ENCODE measurements at places on chromosomes 12 and 14. TPM values are rescaled to one million over a fixed set of nuclear protein-coding genes. Genes with fewer than 3 reads are reported as not detected.

KLRG1 gene
- total RNA-seq = 2.8 TPM

HSPB8 gene
- total RNA-seq = 0.56 TPM

RDH12 gene
- total RNA-seq = 1.1 TPM

SDR9C7 gene
- total RNA-seq = not detected

SLC25A47 gene
- total RNA-seq = 23.7 TPM

KRT6C gene
- not detected for total RNA-seq

PPP1CC gene
- total RNA-seq = 73.2 TPM

CCDC197 gene
- total RNA-seq = not detected

TGFB3 gene
- 5.8 TPM for total RNA-seq

PIANP gene
- total RNA-seq = not detected

HCAR2 gene
- total RNA-seq = 0.70 TPM

CAPZA3 gene
- 0.33 TPM for total RNA-seq

SCYL2 gene
- total RNA-seq = 24.9 TPM

DNA sequence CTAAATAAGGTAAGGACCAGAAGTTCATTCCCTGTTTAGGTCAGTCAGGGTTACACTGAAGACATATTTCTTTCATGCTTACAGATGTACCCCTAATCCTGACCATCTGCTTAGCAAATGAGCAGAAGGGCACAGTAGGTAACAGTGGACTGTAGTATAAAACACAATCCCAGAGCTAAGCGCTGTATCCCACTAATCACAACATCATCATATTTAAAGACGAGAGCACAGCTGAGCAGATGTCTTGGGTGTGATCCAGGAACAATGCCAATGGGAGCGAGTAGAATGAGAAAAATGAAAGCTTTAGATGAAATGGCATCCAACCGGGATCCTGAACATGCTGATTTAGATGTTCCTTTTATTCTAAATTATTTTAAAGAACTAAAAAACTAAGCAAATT, 213.4 kb downstream of the CCER1 start:
- DNase-seq = no peak

DNA sequence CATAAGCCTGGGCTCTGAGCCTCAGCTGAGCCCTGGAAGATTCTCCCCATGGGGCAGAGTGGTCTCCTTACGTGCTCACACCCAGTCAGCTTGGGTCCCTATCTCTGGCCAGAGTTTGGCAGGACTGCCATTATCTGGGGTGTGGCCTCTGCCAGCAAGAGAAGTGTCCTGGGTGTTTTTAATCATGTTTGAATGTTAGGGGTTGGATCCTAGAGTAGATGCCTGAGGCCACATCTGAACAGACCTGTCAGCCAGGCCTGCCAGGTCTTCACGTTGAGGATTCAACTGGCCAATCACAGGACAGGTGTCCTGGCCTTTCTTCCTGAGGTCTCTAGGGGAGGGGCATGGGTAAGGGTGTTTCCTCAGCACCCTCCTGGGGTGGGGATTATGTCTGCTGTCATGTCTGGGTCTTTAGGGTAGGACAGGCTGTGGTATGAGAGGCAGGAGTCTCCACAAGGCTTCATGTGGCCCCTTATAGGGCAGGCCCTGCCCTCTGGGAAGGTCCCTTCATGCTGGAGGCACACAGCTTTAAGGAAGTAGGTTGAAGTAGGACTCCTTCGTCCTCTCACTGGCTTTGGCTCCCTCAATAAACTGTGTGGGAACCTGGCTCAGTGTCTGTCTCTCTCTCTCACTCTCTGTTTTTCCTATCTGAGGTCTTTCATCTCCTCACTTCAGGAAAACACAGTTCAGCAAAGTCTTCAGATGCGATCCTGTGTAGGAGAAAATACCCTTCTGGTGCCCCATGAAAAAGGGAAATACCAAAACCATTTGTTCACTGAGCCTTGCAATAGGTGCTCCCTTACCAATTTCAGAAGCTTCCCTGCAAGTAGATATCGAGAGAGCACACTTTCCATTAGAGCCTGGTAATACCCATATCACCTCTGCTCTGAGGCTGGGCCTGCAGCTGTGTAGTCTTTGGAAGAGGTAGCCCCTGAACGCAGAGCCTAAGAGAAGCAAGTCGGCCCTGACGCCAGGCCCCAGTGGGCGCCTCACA, 6.7 kb upstream of the FITM1 start:
- DNase-seq = peak; percentile 71

GRCh38 chr12:81866081-81866480, 106.9 kb upstream of the PPFIA2 start:
- no peak for DNase-seq

GRCh38 chr14:81122326-81122725, 98.4 kb downstream of the GTF2A1 start:
- no peak for DNase-seq

DNA sequence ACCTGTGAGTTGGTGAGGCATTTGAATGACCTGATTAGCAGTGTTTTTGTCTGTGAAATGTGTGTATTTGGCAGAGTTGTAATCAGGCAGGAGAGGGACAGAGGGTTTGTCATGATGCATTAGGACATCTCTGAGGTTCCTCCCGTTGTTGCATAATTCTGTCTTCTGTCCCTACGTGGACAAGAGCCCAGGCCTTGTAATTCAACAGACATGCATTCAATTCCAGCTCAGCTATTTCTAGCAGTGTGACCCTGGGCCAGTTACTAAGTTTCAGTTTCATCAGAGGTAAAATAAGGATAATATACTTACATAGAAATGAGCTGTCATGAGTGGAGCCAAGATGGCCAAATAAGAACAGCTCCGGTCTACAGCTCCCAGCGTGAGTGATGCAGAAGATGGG, 208.6 kb downstream of the SLC38A4 start:
- DNase-seq = no peak

DNA sequence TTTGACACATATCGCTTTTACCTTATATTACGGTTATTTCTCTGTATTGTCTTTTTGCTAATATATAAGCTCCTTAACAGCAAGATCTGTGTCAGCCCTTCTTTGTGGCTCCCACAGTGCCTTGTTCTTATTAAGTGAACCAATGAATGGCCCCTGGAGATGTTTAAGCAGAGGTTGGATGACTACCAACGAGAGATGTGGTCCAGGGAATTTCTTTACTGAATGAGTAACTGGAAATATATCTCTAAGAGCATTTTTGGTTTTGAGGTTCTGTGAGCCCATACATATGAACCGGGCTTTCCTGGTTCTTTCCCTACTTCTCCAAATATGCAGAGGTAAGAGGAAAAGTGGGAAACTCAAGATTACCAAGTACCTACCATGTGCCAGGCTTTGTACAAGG, 23.5 kb downstream of the CALCOCO1 start:
- no peak for DNase-seq

DNA sequence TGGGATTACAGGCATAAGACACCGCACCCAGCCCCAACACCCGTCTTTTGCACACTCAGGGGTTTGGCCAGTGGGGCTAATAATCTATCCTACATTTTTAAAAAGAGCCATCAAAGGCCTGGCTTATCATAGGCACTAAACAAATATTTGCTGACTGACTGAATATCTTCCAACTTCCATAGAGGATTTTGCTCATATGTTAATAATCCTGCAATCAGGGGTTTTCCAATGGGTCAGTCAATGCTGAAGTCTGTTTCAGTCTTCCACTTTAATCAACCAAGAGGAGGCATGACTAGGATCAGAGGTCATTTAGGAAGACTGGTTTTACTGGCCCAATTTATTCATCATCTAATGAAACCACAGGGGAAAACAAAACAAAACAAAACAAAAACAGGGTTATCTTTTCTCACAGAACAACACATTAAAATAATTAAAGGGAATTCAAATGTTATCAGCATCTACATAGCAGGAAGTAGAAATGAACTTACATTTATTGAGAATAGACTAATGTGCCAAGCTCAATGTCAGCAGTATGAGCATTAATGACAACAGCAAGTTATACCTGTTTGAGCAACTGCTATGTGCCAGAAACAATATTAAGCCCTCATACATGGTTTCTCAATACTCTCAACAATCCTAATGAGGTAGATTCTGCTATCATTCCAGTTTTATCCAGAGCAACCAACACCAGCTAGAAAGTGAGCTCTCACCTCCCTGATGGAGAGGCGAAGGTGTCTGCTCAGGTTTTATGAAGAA, 372.2 kb downstream of the EGLN3 start:
- no peak for DNase-seq

DNA sequence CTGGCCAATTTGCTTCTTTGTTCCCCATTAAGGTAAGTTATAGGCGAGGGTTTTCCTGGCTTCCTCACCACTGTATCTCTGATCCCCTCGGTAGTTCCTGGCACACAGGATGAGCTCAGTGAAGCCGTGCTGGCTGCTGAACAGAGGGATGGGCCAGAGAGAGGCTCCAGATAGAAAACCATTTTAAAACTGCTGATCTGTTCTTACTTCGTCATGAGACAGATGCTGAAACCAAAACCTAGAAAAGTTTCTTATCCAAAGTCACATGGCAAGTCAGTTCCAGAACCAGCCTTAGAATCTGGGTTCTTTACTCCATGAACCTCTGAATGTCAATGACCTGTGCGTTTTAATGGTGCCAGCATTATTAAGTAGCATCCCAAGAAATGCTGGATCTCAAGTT, 76.3 kb upstream of the RIN3 start:
- DNase-seq = no peak

GRCh38 chr14:88348546-88348945, 25.5 kb upstream of the KCNK10 start:
- DNase-seq = no peak

- DNase-seq = no peak
These were observed 56.7 kb downstream of the BEGAIN start for GRCh38 chr14:100530270-100531072.

GRCh38 chr12:25301798-25302197, 51.1 kb upstream of the KRAS start:
- DNase-seq = no peak
